Neural progenitor cell (in vitro differentiated cells): ENCODE measurements at places on chromosomes 6 and 20.

DNA sequence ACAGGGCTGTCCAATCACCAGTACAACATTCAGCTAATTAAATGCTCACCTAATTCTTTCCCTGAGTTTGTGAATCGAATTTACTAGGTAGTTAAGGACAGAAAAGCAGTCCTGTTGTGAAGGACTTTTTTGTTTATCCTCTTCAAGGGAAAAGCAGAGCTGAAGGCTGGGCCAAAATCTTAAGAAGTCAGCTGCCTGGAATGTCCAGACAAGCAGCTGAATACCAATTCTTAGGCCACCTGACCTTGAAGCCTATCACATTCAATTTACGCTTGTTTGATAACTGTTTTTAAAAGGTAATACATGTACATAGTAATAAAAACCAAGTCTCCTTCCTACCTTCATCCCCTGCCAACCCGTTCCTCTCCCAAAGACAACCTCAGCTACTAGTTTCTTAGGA, 56.4 kb downstream of the UQCC1 start:
- H3K4me3 ChIP-seq = no peak overlapping the region
- no peak for DNase-seq
- no peaks in the 10 kb centered on the region for H3K27me3 ChIP-seq
- no peak overlapping the region for H3K27ac ChIP-seq

- no peak overlapping the region for H3K27ac ChIP-seq
- no peaks in the 10 kb centered on the region for H3K36me3 ChIP-seq
- H3K4me1 ChIP-seq = peaks cover 8% of the 10 kb centered on the region
- H3K4me3 ChIP-seq = no peak overlapping the region
- no peak for DNase-seq
- H3K27me3 ChIP-seq = no peaks in the 10 kb centered on the region
Measured at GRCh38 chr6:2562721-2563451, 187.8 kb downstream of the MYLK4 start.

GRCh38 chr20:54227751-54228150, 19.9 kb downstream of the PFDN4 start:
- no peaks in the 10 kb centered on the region for H3K27me3 ChIP-seq
- no peak for DNase-seq
- H3K4me3 ChIP-seq = no peak overlapping the region
- H3K36me3 ChIP-seq = no peaks in the 10 kb centered on the region
- H3K27ac ChIP-seq = no peak overlapping the region

GRCh38 chr6:83838727-83839126, 14.4 kb upstream of the RIPPLY2 start:
- no peak overlapping the region for H3K27ac ChIP-seq
- H3K4me1 ChIP-seq = no peaks in the 10 kb centered on the region
- no peaks in the 10 kb centered on the region for H3K36me3 ChIP-seq

GRCh38 chr6:166556336-166556735, 30.1 kb downstream of the RAMACL start:
- no peak overlapping the region for H3K4me3 ChIP-seq
- H3K27ac ChIP-seq = no peak overlapping the region
- no peak for DNase-seq
